Right hindlimb (tissue), 1 donor: ENCODE measurements at places on chromosomes 13 and 19.
A peak's percentile ranks its signal among the peaks of the same experiment; 100 is the strongest.

- DNase-seq, result no peak
Observed at GRCh38 chr13:93268327-93269028, 41.9 kb downstream of the GPC6 start.

- peak; percentile 64 for DNase-seq
Observed at GRCh38 chr13:90800082-90800746, 547.3 kb upstream of the MIR17HG start.

DNA sequence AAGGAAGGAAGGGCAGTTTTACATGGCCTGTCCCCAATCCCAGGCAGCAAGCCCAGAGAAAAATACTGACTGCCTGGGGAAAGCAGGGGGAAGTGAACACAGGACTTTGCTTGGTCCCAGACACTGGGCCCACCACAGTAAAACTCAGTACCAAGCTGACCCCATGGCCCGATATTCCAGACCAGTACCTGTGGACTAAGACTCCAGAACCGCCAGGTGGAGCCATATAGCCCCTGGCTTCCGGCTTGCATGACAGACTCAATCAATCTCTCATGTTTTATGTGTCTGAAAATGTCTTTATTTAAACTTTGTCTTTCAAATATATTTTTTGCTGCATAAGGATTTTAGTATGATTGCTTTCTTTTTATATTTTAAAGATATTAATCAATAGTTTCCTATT is 767.9 kb upstream of the SLITRK6 start:
- no peak for DNase-seq

GRCh38 chr13:31131470-31131961 is 30.2 kb downstream of the HSPH1 start:
- DNase-seq, result no peak

- DNase-seq, result no peak
Observed at GRCh38 chr19:35083691-35084508, 31.7 kb upstream of the FXYD3 start.

GRCh38 chr13:41563341-41563983 is 106.1 kb downstream of the RGCC start:
- DNase-seq, result no peak

DNA sequence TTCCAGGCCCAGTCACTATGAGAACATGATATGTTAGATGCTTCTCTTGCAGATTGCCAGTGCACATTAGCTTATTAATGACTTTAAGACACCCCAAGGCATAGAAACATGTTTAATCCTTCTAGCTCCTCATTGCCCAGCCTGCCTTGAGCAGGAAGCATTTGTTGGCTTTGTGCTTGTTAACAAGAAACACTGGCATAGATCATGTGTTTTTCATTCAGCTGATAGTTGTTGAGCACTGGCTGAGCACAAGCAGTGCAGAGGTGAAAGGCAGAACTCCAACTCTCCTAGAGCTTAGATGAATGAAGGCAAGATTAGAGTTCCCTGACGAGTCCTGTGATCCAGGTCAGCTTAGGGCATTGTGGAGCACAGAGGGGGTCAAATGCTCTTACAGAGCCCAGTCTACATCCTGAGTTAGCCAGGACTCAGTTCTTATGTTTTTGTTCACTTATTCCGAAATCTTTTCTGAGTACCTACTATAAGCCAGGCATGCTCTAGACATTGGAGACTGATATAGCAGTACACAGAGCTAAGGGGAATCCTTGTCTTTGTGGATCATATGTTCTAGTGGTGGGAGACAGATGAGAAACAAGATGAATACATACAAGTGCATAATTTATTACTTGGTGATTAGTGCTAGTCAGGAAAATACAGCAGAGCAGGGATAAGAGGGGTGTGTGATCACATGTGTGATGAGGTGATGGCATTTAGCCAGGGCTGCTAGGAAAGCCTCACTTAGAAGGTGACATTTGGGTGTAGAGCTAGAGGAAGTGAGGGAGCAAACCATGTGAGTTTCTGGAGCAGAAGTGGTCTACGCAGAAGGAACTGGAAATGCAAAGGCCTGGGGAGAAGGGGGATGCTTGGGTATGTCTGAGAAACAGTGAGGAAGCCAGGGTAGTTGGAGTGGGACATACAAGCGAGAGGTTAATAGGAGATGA is 101.2 kb downstream of the WASF3 start:
- DNase-seq, result no peak

DNA sequence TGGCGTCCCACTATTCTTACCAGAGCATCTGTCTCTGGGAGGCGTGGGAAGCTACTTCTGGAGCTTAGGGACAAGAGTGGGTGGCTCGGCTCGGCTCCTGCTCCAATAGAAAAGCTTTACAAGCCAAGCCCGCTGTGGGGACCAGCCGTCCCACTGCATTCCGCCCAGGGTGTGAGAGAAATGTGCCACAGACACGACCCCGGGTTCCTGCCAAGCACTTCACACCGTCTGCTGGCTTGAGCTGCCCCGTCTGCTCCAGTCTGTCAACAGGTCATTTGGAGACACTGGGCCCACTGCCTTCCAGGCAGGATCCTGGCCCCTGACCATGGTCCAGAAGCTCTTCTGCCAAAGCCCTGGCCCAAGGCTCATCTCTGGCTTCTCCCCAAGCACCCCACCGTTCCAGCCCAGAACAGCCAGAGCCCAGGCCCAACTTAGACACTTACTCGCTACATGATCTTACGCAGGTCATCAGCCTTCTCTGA is 6.5 kb upstream of the FKRP start:
- no peak for DNase-seq

DNA sequence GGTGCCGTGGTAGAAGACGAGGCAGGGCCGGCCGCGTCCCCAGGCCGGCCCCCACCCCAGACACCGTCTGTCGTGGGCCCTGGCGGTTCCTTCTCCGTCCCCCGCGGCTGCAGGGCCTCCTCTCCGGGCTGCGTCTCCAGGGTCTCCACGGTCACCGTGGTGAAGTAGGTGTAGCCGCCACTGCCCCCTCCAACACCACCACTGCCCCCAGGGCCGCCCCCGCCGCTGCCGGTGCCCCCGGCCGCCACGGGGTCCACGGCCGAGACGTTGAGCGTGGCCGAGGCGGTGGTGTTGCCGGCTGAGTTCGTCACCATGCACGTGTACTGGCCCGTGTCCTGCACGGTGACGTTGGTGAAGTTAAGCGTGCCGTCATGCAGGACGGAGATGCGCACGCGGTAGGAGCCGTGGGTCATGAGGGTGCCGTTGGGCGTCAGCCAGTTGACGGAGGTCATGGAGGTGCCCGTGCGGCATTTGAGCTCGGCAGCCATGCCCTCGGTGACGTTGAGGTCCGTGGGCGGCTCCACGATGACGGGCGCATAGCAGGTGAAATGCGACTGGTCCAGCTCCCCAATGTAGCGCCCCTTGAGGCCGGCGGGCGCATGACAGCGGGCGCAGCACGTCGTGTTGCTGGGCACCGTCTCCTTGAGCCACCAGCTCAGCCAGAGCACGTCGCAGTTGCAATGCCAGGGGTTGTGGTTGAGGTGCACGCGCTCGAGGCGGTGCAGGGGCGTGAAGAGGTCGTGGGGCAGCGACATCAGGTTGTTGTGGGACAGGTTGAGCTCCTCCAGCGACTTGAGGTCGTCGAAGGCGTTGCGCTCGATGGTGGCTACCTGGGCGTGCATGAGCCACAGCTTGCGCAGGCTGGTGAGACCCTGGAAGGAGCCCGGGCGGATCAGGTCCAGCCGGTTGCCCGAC is 4.6 kb upstream of the ASPDH start:
- DNase-seq, result no peak

GRCh38 chr19:39098365-39099269 is 14.4 kb downstream of the ACP7 start:
- no peak for DNase-seq
